Stimulated activated CD8-positive, alpha-beta memory T cell treated with anti-CD3 and anti-CD28 coated beads, Interleukin-4, amount 100 ng/mL, for 1 hour (primary cell): ENCODE measurements at places on chromosomes 2 and 18.

DNA sequence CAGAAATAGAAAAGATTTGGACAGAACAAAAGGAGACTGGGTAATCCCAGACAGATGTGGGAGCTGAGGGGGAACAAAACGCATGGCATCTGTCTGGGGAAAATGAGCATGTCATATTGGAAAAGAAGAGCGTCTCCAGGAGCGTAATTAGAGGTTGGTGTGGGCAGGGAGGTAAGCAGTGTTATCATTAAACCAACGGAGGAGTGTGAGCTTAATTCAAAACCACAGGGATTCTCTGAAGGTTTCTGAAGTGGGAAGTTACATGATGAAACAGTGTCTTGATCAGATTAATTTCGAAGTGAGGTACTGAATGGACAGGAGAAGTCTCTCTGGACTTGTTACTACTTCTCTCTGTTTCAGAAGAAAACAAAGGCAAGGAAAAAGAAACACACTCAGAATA is 53.3 kb downstream of the DTNB start:
- DNase-seq: no peak

GRCh38 chr2:105254531-105255210 is 13.1 kb downstream of the GPR45 start:
- no peak for DNase-seq

DNA sequence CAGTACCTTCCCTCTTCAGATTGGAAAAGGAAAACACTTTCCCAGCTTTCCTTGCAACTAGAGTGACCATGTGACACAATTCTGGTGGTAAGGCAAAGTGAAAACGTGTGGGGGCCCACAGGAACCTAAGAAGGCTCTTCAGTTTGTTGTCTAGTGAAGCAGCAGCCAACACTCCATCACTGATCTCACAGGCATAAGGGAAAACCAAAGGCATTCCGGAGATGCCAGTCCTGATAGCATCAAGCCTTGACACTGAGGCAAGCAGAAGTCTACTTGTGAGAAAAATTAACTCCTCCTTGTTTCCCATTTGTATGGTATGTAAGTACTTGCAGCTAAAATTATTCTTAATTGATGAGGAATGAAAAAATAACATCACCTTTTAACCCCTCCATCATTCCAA is 88.3 kb downstream of the ETAA1 start:
- DNase-seq: no peak

DNA sequence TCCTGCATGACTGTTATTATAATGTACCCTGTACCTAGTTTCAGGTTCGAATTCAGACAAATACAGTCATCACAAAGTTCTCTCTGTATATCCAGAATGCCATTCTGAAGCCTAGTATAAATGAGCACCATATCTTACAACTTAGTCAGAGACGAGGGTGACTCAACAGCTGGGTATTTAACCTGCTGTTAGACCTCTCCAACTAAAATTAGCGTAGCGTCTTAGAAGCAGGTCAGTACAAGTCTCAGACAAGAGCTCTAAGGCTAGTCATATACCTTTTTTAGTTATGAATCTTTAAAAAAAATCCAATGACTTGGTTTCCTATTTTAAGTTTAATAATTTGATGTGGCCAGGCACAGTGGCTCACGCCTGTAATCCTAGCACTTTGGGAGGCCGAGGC is 74.1 kb downstream of the CABYR start:
- DNase-seq: no peak

DNA sequence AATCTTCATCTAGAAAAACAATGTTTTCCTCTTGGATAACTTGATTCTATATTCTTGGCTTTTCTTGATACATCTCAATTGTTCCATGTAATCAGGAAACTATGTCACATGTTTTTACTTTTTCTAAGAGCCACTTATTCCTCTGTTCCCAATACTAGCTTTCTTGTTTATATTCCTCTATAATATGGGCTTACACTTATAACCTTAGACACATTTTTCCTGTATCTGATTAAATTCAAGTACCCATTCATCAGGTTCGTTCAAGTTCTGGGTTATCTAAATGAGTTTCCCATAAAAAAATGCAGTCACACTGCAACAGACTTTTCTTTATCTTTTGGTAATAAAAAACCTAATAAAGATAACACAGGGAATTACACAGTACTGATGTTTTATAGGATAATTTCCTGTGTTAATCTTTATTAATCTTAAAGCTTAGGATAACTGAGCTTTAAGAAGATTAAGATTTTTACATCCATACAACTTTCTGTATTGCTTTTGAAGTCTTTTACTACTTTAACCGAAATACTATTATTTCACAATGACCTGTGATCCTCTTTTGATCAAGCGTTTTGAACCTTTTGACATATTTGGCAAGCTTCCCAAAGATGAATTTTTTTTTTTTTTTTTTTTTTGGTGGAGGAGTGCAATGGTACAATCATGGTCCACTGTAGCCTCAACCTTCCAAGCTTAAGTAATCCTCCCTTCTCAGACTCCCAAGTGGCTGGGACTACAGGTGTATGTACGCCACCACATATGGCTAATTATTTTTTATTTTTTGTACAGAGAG is 44.3 kb upstream of the C2orf66 start:
- DNase-seq: no peak

- DNase-seq: no peak
These were observed 1313.0 kb upstream of the FAM98A start for GRCh38 chr2:34912084-34912483.

DNA sequence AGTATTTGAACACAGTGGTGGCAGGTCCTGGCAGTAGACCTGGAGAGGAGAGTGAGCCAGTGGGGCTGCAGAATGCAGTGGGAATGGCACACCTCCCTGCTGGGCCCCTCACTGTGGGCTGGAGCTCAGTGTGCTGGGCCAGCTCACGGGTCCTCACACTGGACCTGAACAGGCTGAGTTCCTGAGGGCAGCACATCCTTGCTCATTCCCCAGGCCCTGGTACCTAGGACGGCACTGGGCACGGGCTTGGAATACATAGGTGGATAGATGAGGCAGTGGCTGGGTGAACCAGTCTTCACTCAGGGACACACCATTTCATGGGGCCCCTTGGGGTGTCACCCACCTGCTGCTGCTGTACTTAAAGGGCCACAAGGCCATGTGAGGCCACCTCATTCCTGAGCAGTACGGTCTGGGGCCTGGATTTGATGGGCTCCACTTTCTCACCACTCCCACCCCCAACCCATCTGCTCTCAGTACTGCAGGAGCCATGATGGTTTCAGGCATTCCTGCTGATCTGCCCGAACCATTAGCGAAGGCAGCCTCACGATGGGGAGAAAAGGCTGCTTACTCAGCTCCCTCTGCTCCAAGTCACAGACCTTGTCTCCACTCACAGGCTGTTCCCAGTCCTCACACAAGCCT is 4.2 kb downstream of the TMEM177 start:
- no peak for DNase-seq

DNA sequence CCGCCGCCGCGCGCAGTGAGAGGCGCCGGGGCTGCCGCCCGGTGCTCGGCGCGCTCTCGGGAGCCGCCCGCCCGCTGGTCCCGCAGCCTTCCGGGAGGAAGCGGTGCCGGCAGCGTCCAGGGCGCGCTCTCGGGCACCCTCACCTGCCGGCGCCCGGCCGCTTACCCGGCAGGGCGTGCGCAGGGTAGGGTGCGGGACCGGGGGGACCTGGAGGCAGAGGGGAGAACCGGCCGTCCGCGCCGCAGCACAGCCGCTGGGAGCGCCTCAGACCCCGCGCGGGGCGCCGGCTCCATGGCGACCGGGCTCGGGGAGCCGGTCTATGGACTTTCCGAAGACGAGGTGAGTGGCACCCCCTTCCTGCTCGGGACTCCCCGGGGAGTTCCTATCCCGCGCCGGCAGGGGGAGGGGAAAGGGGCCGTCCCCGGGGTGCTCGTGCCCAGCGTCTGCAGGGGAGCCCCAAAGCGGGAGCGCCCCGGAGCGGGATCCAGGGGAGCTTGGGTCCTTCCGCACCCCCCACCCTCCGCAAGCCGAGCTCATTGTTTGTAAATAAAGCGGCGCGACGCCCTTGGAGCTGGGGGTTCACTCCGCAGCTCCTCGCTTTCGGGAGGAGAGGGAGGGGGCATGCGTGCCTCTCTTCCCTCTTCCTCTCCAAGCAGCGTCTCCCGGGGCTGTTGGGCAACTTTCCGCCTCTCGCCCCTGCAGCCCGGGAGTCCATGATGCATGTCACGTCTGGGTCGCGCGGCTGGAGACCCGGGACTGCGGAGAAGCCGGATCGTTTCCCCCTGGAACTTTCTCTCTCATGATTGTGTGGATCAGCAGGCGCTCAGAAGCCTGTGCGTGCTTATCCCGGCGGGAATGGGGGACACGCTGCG is 580 bp downstream of the NEDD4L start:
- no peak for DNase-seq

DNA sequence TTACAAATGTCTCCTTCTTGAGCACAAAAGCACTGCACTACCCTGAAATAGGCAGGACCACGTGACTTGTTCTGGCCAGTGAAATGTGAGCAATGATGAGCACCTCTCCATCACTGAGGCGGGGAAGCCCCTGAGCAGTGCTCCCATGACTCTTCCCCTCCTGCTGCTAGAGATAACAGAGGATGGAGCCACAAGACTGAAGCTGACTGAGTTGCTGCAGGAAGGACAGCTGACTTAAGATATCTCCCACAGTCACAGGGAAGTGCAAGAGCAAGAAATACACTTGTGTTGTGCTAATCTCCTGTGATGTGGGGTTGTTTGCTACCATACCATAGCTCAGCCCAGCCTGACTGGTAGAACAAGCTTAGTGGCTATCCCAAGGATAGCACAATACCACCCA is 38.7 kb downstream of the STK39 start:
- DNase-seq: no peak

GRCh38 chr18:11091746-11092145 is 57.6 kb downstream of the PIEZO2 start:
- no peak for DNase-seq

GRCh38 chr2:217650716-217651360 is 352.0 kb downstream of the TNS1 start:
- DNase-seq: no peak

- DNase-seq: no peak
These were observed 605.2 kb upstream of the ID2 start for GRCh38 chr2:8076448-8077342.

DNA sequence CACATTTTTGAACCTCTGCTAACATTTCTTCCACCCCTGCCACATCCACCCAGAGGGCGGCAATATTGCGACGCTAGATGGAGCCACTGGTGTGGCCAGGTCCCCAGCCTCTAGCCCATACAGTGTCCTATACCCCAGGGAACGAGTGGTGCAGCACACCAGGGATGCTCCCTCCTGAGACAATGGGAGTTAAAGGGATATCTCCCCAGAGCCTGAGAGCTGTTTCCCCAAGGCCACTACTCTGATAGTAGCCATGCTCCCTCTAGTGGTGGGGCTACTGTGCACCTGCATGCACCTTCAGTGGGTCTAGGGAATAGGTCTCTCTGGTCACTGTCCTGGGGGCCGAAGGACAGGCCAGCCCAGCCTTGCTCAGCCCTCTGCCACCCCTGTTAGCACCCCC is 336.4 kb upstream of the FSHR start:
- DNase-seq: no peak
